ENCODE measurements at places on chromosomes 3 and 15.

DNA sequence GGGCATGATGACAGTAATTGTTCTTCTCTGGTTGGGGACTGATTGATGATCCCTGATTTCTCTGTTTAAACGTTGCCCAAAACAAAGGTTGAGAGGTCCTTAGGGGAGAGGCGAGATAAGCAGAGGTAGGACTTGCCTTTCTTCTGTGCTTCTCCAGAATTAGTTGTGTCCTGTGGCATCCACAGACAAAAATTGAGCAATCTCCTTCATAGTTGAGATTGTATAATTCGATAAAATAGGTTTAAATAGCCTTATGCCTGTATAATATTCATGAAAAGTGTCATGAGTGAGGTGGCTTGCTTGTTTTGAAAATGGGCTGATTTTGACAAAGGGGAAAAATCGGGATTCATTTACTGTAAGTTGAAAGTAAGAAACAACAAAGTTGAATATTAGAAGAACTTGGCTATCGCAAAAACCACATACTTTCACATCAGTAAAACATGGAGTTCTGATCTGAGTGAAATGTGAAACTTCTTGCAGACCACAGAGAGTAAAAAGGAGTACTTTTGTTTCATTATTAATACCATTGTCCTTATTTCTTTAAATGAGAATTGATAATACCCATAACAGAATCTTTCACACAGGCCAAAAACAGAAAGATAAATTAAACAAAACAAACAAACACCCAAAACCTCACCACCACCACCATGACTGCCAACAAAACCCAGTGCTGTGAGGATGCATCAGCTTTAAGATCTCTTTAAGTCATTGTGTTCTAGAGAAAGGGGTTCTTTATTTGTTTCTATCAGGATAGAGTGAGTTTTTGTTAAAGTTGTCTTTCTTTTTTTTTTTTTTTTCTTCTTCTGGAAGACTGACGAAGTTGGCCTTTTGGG, 155.7 kb downstream of the LPP start:
- H3K36me3 ChIP-seq: peaks cover 4% of the 10 kb centered on the region
- DNase-seq: no peak
- no peak overlapping the region for H3K4me3 ChIP-seq
- H3K27ac ChIP-seq: peak overlapping the region; percentile 53
- no peaks in the 10 kb centered on the region for H3K27me3 ChIP-seq

GRCh38 chr3:126358816-126359181, 1.6 kb upstream of the KLF15 start:
- peaks cover 50% of the 10 kb centered on the region for H3K27me3 ChIP-seq
- H3K4me1 ChIP-seq: peaks cover 10% of the 10 kb centered on the region
- H3K4me3 ChIP-seq: peak overlapping the region; percentile 43
- DNase-seq: no peak
- no peaks in the 10 kb centered on the region for H3K36me3 ChIP-seq
- H3K27ac ChIP-seq: no peak overlapping the region

DNA sequence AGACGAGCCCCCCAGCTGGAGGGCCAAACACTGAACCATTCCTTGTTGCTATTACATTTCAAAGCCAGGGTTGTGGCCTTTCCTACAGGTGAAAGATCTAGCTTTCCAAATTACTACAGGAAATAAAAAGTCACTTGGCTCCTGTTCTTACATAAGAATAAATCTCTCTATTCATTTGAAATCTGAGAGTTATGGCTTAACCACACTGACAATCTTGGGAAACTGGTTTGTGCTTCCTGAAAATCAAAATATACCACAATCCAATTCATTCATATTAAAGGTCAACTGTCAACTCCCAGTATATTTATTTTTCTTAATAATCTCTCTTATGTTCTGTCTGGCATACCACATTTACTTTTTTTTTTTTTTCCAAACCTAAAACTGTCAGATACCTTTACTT, 103.7 kb upstream of the LMOD3 start:
- H3K27ac ChIP-seq: no peak overlapping the region
- no peaks in the 10 kb centered on the region for H3K27me3 ChIP-seq
- no peak for DNase-seq
- no peaks in the 10 kb centered on the region for H3K4me1 ChIP-seq

DNA sequence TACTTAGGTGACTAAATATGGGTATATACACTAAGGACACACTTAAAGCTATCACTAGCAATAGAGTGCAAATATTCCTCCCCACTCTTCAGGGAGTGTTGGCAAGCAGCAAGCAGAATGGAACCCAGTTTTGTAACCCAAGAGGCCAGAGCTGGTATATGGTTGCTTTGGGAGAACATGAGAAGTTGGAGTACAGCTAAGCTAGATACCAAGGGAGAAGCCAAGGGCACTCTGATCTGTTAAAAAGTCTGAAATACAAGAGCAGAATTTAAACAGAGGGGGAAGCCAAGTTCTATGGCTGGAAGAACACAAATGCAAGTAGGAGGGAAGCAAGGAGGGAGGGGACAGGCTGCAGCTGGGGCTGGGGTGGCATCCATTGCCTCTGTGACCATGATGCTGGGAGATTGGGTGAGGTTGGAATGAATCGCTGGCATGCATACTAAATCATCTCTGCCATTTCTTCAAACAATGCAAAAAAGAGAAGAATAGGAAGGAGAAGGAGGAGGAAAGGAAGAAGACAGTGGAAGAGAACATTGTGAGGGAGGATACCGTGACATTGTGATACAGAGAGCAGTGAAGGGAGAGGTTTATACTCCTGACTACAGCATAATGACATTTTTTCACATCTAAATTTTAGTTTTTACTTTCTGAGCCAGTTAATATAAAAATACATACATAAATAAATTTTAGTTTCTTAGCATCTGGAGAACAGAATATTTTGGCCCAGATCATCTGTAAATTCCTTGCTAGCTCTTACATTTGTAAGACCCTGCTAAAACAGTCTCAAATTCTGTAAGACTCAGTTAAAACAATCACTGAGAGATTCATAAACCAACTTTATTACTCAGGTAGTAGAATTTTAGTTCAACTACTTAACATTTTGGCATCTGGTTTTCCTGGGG, 9.0 kb upstream of the ANXA2 start:
- peaks cover 10% of the 10 kb centered on the region for H3K4me1 ChIP-seq
- no peaks in the 10 kb centered on the region for H3K36me3 ChIP-seq
- no peak overlapping the region for H3K27ac ChIP-seq
- H3K4me3 ChIP-seq: no peak overlapping the region
- no peak for DNase-seq
- H3K27me3 ChIP-seq: no peaks in the 10 kb centered on the region

DNA sequence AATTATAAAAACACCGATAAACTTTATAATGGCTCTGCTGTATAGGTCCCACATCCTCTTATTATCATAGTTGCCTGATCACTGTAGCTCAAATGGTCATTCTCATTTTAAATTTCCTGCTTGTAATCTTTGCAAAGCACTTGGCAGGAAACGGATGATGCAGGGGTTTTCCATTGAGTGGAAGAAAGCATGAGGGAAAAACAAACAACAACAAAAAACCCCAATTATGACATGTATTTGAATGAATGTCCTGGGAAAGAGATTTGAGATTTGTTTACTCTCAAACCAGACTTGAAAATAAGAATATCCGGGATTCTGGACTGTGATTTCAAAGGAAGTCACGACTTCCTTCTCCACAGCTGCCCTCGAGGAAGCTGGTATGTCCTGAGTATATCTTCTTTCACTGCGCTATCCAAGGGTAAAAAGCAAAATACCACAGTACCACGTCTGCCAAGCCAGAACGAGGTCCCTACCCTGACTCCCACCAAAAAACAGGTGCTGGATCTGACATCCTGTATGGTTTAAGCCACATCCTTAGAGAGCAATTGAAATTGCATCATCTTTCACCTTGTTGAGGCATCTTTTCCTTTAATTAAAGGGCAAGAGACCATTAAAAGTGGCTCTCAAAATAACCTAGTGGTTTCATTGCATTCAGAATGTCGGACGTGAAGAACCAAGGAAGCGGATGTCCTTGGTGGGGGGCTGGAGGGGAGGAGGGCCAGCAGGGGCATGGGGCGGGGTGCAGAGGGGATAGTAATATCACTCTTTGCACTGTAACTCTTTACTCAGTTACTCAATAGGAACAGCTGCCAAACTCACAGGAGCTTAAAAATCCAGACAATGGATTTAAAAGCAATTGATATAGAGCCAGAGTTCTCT, 13.5 kb upstream of the TIPIN start:
- H3K27me3 ChIP-seq: no peaks in the 10 kb centered on the region
- peaks cover 13% of the 10 kb centered on the region for H3K4me1 ChIP-seq
- H3K36me3 ChIP-seq: no peaks in the 10 kb centered on the region
- peak overlapping the region; percentile 93 for H3K27ac ChIP-seq
- H3K4me3 ChIP-seq: peak overlapping the region; percentile 83

GRCh38 chr15:44633603-44634002, 29.9 kb downstream of the SPG11 start:
- DNase-seq: no peak
- no peak overlapping the region for H3K4me3 ChIP-seq
- no peak overlapping the region for H3K27ac ChIP-seq
- H3K36me3 ChIP-seq: no peaks in the 10 kb centered on the region
- peaks cover 6% of the 10 kb centered on the region for H3K4me1 ChIP-seq

DNA sequence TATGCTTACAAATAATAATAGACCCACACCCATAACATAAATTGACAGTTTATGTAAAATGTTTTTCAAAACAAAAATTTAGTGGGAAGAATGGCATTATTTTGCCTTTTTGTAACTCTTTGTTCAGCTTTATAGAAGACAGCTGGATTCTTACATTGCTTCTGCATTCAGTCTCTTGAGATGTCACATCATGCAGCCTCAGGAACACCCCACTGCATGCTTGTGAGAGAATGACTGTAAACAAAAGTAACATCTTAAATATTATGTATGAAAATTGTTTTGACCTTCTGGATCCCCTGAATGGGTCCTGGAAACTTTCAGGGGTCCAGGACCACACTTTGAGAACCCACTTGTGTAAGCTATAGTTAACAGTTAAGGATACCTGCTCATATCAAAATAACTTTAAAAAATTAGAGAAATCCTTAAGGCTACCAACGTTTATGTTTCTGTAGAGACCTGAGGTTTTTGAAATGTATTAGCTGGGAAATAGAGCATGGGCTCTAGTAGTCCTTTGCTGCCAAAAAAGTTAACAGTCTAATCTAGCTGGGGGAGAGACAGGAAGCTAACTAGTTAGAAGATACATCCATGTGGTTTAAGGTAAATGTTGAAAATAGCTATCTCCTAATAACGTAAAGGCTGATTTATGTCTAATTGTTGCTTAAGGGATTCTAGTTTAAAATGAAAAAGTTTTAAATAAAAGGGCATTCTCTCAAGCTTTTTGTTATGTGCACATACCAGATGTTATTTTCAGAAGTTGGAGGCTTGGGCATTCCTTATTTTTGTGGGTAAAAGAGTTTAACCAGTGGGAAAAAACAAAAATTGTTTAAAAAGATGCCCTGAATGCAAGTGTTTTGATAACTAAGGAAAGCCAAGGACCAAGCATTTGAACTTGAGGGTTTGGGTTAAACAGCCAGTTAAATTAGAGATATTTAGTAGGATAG, 3.8 kb downstream of the USP3 start:
- peaks cover 74% of the 10 kb centered on the region for H3K4me1 ChIP-seq
- peak overlapping the region; percentile 61 for H3K4me3 ChIP-seq
- no peak for DNase-seq
- H3K36me3 ChIP-seq: no peaks in the 10 kb centered on the region
- H3K27ac ChIP-seq: peak overlapping the region; percentile 87

- H3K27ac ChIP-seq: no peak overlapping the region
- no peaks in the 10 kb centered on the region for H3K4me1 ChIP-seq
- H3K36me3 ChIP-seq: peaks cover 11% of the 10 kb centered on the region
- peak; percentile 9 for DNase-seq
- H3K27me3 ChIP-seq: no peaks in the 10 kb centered on the region
Measured at GRCh38 chr3:153513236-153513635, 351.2 kb downstream of the RAP2B start.

GRCh38 chr3:98644168-98644567, 50.8 kb upstream of the CPOX start:
- H3K27ac ChIP-seq: no peak overlapping the region
- H3K36me3 ChIP-seq: no peaks in the 10 kb centered on the region

DNA sequence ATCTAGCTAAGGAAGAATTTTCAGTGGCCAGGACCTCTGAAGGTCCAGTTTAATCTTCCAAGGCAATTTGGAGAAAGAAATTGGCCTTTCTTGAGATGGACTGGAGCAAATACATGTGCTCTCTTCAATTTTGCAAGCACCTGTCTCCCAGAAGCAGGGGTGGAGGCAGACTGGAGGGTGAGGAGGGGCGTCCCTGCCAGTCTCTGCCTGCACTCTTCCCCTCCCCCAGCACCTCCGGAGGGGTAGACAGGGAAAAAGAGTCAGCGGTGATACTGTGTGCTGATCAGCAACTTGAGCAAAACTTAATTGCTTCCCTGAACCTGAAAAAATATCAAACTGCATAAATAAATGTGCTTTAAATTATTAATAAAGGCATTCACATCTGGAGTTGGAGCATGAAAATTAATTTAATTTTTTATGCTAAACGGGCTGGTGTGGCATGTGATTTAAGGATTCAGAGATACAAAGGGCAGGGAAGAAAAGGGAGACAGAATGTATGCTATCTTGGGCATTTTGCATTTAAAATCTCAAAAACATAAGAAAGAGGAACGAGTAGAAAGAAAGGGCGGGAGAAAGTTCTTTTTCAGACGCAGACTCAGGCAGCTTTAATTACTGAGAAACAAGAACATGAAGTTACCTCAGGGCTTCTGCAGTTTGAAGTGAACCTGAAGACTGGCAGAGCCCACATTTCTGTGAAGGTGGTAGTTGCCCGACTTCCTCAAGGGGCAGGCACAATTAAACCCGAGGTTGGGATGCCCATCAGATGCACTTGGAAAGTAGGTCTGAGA, 319.7 kb downstream of the UACA start:
- peaks cover 29% of the 10 kb centered on the region for H3K4me1 ChIP-seq
- no peaks in the 10 kb centered on the region for H3K36me3 ChIP-seq
- no peak overlapping the region for H3K27ac ChIP-seq
- no peak for DNase-seq

- no peak for DNase-seq
- H3K4me1 ChIP-seq: no peaks in the 10 kb centered on the region
- no peaks in the 10 kb centered on the region for H3K36me3 ChIP-seq
Measured at GRCh38 chr3:64667138-64667537, 20.7 kb downstream of the ADAMTS9 start.

DNA sequence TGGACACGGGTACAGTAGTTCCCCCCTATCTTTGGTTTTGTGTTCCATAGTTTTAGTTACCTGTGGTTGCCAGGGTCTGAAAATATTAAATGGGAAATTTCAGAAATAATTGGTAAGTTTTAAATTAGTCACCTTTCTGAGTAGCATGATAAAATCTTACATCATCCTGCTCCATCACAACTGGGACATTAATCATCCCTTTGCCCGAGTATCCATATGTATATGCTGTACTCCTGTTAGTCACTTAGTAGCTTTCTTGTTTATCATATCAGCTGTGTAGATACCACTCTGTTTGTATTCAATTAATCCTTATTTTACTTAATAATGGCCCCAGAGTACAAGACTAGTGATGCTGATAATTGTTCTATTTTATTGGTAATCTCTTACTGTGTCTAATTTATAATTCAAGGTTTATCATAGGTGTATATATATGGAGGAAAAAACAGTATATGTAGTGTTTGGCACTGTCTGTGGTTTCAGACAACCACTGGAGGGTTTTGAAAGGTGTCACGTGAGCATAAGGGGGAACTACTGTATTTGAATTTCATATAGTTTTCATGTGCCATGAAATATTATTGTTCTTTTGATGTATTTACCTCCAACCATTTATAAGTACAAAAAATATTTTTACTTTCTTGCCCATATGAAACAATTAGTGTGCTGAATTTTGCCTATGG, 41.4 kb downstream of the CTDSPL2 start:
- peaks cover 9% of the 10 kb centered on the region for H3K4me1 ChIP-seq
- H3K36me3 ChIP-seq: peaks cover 28% of the 10 kb centered on the region
- H3K4me3 ChIP-seq: no peak overlapping the region
- no peaks in the 10 kb centered on the region for H3K27me3 ChIP-seq
- H3K27ac ChIP-seq: no peak overlapping the region

Data from naive thymus-derived CD8-positive, alpha-beta T cell (primary cell).